ENCODE measurements at places on chromosomes 7 and 10.

GRCh38 chr10:125708971-125709503, 10.5 kb upstream of the EDRF1 start:
- DNase-seq = no peak

DNA sequence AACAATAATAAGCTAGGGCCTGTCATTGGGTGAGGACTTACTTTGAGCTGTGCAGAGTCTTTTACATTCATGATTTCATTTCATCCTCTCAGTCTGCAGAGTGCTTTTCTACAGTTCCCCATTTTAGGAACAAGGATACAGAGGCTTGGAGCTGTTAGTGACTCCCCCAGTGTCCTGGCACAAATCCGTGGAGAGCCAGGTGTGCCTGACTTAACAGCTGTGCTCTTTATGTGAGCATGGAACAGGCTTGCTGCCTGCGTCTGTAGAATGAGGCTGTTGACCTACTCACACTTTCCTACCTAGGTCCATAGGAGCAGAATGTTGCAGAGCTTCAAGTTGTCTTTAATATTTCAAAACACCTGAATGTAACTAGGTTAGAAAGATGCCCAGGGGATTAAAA, 50.4 kb upstream of the BTBD16 start:
- no peak for DNase-seq

GRCh38 chr7:156179872-156180390, 367.7 kb upstream of the SHH start:
- no peak for DNase-seq

GRCh38 chr7:141416650-141417270, 134.4 kb upstream of the AGK start:
- peak; percentile 39 for DNase-seq

Data from COR-L47 (cell line).